ENCODE measurements at places on chromosomes 2 and 18.

GRCh38 chr2:65541773-65542172 is 109.4 kb upstream of the SPRED2 start:
- DNase-seq = no peak

DNA sequence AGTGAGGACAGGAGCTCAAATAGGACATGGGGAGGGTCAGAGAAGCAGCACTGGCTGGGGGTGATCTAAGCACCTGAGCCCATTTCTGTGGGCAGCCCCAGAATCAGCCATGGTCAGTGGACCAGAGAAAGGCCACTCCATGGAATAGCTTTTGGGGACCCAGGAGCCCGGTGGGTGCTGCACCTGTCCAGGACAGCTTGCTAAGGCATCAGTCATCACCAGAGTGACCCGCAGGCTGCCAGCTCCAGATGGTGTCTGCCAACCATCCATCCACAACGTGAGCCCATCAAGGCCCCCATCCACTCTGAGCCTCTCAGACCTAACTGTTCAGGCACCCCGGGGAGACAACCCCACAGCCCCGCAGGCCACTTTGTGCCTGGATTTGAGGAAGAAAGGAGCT is 23.6 kb upstream of the COL6A3 start:
- no peak for DNase-seq

DNA sequence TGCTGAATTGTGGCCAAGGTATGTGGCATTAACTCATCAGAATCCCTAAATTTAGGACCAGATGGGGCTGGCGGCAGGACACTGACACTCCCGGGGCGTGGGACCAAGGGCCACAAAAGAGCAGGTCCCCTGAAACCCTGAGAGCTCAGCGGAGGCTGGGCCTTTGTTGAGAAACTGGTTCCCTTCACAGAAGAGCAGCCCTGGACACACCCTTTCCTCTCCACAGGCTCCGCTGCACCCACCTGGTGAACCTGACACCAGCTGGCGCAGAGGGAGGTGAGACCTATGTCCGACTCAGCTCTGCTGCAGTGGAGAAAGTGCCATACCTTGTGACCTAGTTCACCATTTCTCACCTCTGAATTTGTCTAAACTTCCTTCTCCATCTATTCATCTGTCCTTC is 119.5 kb downstream of the RTP5 start:
- DNase-seq = no peak

DNA sequence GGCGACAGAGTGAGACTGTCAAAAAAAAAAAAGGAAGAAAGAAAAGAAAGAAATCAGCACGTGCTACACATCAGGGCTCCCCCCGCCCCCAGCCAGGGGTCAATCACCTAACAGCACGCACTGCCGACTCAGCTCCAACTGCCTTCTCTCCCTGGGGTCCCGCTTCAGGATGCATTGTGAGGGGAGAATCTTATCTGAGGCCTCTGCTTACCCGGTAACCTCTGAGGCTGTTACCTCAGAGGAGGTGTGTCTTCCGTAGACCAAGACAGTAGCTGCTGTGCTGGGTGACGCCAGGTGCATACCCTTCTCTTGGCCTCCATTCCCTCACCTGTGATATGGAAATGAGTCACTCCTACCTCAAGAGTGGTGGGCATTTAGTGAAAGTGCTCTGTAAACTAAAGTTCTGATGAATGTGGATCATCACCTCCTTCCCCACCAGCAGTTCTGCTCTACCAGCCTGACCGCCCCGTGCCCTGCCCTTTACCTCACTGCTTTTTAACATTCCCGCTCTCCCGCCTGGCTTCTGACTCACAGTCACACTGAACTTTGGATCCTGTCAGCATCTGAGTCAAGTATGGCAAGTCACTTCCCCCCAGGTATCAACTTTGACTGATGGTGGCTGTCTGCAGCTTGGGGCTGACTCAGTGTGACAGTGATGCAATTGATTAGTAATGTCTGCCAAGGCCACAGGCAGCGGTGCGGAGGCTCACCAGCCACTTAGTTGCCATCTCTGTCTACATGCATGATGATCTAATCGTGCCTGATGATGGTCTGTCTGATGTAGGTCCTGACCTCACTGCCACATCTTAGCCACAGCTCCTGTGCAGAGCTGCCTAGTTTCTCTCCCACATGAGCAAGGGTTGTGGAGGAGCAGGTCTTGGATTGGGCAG is 20.1 kb downstream of the ARID5A start:
- no peak for DNase-seq
